ENCODE measurements at places on chromosomes 2 and 18.

GRCh38 chr2:181228661-181229060 is 228.5 kb upstream of the ITGA4 start:
- no peak for DNase-seq

GRCh38 chr2:236237468-236238190 is 26.6 kb downstream of the ASB18 start:
- DNase-seq = no peak

DNA sequence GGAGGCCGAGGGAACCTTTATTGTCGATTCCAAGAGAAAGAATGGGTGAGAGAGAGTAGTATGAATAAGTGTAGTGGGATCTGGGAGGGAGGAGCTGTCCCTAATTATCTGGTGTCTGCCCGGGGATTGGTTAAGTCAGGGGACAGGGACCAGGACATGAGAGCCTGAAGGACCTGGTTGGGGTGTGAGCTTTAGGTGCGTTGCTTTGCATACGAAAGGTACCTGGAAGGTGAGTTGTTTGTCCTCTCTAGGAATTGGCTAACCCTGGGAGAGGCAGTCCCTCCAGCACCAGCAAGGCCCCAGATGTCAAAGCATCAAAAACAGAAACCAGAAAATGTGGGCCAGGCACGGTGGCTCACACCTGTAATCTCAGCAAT is 48.1 kb upstream of the RPL31 start:
- no peak for DNase-seq

GRCh38 chr2:54952978-54953456 is 97.2 kb downstream of the RTN4 start:
- no peak for DNase-seq

DNA sequence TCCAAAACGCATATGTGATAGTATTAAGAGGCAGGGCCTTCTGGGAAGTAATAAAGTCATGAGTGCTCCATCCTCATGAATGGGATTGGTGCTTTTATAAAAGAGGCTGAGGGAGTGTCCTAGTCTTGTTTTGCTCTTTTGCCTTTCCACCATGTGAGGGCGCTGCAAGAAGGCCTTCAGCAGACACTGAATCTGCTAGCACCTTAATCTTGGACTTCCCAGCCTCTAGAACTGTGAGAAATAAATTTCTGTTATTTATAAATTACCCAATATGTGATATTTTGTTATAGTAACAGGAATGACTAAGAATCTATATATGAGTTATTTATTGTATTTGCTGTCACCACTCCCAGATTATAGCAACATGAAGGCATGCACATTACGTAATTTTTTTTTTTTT is 63.5 kb downstream of the PLA2R1 start:
- no peak for DNase-seq

DNA sequence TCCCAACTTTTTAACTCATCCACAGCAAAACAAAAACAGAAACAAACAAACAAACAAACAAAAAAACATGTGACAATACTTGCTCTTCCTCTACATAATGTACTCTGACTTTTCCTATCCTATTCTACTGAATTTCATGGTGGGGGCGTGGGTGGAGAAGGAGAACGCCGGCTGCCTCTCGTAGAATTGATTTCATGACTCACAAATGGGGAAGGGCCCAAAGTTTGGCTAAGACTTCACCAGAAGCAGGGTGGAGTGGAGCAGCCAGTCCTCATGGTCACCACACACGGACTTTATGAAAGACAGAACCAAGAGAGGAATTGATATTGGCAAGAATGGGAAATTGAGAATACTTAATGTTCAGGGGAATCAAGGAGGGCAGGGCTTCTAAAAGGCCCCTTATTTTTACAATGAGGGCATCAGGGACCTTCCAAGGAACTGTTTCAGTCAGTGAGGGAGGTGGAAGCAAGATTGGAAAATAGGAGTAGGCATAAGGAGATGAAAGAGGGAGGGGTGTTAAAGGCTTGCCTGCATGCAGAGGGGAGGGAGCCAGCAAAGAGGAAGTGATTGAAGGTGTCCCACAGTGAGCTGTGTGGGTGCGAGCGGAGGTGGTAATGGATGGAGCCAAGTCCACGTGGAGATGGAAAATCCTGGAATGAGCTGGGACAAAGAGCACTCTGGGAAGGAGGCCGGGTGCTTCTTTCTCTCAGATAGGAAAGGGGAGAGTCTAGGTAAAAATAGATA is 27.9 kb downstream of the MARCHF4 start:
- DNase-seq = no peak

DNA sequence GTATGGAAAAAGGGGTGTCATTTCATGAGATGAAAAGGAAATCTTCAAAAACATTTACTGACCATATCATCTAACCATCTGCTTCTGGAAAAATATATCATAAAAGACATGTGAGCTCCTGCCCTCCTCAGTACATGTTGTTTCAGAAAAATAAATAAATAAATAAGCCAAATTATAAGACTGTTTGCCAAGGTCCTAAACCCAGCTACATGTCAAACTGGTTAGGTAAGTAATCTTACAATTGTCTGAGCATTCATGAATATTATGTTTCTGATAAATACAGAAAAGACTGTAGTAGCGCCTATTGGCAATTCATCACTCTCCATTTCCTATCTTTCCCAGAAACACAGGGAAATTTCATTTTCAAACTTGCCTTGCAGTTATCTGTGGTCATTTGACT is 138.9 kb upstream of the SETBP1 start:
- DNase-seq = no peak

DNA sequence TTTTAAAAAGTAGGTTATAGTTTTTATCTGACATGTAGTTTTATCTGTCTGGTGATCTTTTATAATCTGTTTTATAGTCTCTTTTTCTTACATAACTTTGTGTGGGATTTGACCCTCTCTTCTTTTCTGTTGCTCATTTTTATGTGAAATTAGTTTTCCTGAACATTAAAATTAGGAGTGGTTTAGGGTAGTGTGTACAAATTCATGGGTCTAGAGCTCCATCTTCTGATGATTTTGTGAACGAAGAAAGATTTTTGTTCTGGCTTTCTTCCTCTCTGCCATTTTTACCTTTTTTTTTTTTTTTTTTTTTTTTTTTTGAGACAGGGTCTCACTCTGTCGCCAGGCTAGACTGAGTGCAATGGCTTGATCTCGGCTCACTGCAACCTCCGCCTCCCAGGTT is 46.6 kb downstream of the SLC30A6 start:
- no peak for DNase-seq

GRCh38 chr18:27276479-27276878 is 91.4 kb upstream of the CHST9 start:
- no peak for DNase-seq

DNA sequence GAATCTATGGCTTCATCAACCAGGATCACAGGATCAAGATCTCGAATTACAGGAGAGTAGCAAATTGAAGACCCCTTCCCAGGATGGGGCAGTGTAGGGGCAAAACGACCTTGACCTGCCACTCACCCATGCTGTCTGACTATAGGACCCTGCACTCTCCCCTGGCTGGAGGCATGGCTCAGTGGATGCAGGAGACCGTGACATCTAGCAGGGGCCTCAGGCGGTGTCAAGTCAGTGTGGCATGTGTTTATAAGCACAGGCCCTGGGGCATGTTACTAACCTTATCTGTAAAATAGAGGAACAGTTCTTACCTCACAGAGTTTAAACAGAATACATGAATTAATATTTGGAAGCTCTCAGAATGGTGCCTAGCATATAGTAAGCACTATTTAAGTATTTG is 3.5 kb downstream of the HAAO start:
- DNase-seq = no peak
